Activated CD8-positive, alpha-beta T cell treated with anti-CD3 and anti-CD28 coated beads, Interleukin-2, amount 10 ng/mL, durations not matched to agents 7 days and 5 days (primary cell): ENCODE measurements at places on chromosomes 3 and 15. TPM values are rescaled to one million over a fixed set of nuclear protein-coding genes. Genes with fewer than 3 reads are reported as not detected.

DNA sequence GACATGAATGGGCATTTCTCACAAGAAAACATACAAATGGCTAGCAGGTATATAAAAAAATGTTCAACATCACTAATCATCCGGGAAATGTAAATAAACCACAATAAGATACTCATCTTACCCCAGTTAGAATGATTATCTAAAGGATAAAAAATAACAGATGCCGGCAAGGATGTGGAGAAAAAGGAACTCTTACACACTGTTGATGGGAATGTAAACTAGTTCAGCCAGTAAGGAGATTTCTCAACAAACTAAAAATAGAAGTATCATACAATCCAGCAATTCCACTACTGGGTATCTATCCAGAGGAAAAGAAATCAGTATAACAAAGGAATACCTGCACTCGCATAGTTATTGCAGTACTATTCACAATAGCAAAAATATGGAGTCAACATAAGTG is 124.2 kb downstream of the SATB1 start:
- DNase-seq = no peak

DNA sequence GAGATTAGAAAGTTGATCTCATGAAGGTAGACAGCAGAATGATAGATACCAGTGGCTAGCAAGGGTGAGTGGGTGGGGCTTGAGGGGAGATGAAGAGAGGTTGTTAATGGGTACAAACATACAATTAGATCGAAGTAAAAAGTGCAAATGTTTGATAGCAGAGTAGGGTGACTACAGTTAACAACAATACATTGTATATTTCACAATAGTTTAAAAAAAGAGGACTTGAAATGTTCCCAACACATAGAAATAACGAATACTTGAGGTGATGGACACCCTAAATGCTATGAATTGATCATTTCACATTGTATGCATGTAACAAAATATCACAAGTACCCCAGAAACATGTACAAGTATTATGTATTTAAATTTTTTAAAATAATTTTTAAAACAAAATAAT is 47.3 kb downstream of the ADAM10 start:
- no peak for DNase-seq

- no peak for DNase-seq
Measured at GRCh38 chr3:117600666-117601065, 891.1 kb downstream of the TUSC7 start.

- no peak for DNase-seq
Measured at GRCh38 chr15:78750566-78750965, 60.7 kb downstream of the ADAMTS7 start.

DNA sequence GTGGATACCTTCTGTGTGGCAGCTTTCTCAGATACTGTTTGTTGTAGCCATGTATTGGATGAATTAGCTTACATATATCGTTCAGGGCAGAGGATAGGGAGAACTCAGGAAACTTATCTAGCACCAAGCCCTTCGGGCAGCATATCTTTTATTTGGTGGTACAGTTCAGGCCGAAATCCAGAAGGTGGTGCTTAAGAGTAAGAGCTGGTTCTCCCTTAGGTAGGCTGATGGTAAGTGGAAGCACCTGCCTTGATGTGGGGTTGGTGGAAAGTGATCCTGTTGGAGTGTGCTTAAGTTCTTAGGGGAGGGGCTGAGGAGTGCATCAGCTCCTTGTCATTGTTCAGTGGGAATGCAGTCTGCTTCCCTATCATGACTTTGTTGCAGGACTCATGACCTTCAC is 187.5 kb downstream of the DOCK3 start:
- no peak for DNase-seq

GRCh38 chr15:79431636-79432344 is at the start of gene MINAR1:
TSS of gene MINAR1 (plus strand) at chr15:79432336. CDS start at chr15:79456148, 23,812 bp downstream.
- no peak for DNase-seq

- DNase-seq = no peak
Measured at GRCh38 chr3:159821736-159822135, 166.9 kb upstream of the IL12A start.

Gene TF
- total RNA-seq = 0.05 TPM

Gene ERICH6
- total RNA-seq = 0.60 TPM

Gene CDHR4
- total RNA-seq = not detected
